Activated naive CD8-positive, alpha-beta T cell treated with anti-CD3 and anti-CD28 coated beads for 36 hours (primary cell): ENCODE measurements at places on chromosomes 11 and 22.

- no peak overlapping the region for H3K27ac ChIP-seq
- H3K27me3 ChIP-seq: peaks cover 5% of the 10 kb centered on the region
- H3K4me1 ChIP-seq: no peaks in the 10 kb centered on the region
- H3K36me3 ChIP-seq: no peaks in the 10 kb centered on the region
- no peak for DNase-seq
These were observed 12.7 kb downstream of the C11orf91 start for GRCh38 chr11:33687733-33688479.

GRCh38 chr11:134468796-134469195, 56.8 kb upstream of the B3GAT1 start:
- no peaks in the 10 kb centered on the region for H3K4me1 ChIP-seq
- DNase-seq: no peak
- no peaks in the 10 kb centered on the region for H3K36me3 ChIP-seq
- no peak overlapping the region for H3K4me3 ChIP-seq

DNA sequence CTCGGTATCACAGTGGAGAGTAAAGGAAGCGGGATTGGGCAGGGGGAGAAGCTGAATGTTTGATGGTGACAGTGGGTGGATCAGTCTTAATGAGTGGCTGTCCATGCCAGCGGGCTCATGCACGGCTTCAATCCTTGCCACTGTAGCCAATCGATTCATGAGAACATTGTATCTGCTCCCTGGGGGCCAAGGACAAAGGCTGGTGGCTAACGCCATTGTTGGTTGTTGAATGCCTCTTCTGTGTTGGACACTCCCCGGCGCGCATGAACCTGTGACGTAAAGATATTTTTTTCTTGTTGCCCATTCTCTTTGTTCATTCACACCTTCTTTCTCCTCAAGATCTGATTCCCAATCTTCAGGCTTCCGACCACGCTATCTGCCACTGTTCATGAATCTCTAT, 20.9 kb upstream of the ATXN10 start:
- peaks cover 18% of the 10 kb centered on the region for H3K27me3 ChIP-seq
- H3K27ac ChIP-seq: no peak overlapping the region
- H3K36me3 ChIP-seq: no peaks in the 10 kb centered on the region
- no peak for DNase-seq
- H3K4me3 ChIP-seq: no peak overlapping the region

- peak overlapping the region; percentile 100 for H3K27ac ChIP-seq
- no peaks in the 10 kb centered on the region for H3K27me3 ChIP-seq
- H3K36me3 ChIP-seq: peaks cover 30% of the 10 kb centered on the region
- peak; percentile 77 for DNase-seq
- H3K4me3 ChIP-seq: peak overlapping the region; percentile 82
These were observed 11.7 kb downstream of the PHRF1 start for GRCh38 chr11:587978-588380.

DNA sequence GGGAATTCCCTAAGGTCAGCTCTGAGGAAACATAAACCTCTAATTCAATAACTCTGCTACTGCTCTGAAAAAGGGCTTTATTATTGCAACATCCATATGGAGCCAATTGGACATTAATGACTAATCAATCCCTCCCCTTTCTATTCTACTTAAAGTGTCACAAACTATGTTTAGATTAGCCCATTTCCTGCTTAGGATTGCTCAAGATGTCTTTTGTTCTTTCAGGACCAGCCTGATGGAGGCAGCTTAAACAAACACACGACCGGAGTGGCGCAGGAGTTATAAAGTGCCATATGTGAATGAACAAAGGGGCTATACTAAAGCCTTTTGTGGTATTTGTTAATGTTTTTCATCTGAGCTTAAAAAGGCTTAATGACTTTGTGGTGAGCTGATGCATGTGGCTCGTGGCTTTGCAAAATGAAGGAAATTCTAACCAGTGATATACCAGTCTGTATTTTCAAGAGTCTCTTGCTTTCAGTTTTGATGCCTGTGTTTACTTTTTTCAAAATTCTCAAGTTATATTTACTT, 354.4 kb downstream of the SOX6 start:
- no peaks in the 10 kb centered on the region for H3K4me1 ChIP-seq
- no peaks in the 10 kb centered on the region for H3K27me3 ChIP-seq

- H3K27ac ChIP-seq: no peak overlapping the region
- H3K36me3 ChIP-seq: no peaks in the 10 kb centered on the region
- H3K4me1 ChIP-seq: peaks cover 12% of the 10 kb centered on the region
- no peak for DNase-seq
- H3K27me3 ChIP-seq: peaks cover 4% of the 10 kb centered on the region
These were observed 37.2 kb downstream of the RPS6KA4 start for GRCh38 chr11:64396079-64396591.

DNA sequence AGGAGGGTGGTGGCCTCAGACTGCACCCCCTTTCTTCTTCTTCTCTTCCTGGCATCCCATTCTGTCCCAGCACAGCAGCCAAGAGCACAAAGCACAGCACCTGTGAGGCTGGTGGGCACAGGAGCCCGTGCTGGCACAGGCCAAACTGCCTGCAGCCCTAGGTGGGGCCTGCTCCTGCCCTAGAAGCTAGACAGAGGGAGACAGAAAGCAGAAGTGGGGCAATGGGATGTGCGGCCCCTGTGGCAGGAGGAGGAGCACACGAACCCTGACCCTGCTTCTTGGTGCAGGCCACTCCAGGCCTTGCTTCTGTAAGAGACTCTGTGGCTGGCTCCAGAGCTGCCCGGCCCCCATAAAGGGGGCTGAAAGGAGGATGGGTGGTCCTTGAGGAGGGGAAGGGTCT, 3.9 kb upstream of the PTS start:
- no peak overlapping the region for H3K27ac ChIP-seq
- peaks cover 4% of the 10 kb centered on the region for H3K4me1 ChIP-seq
- H3K36me3 ChIP-seq: peaks cover 4% of the 10 kb centered on the region
- H3K27me3 ChIP-seq: no peaks in the 10 kb centered on the region

- peaks cover 30% of the 10 kb centered on the region for H3K27me3 ChIP-seq
- H3K27ac ChIP-seq: no peak overlapping the region
- no peaks in the 10 kb centered on the region for H3K36me3 ChIP-seq
- DNase-seq: no peak
- peaks cover 13% of the 10 kb centered on the region for H3K4me1 ChIP-seq
These were observed 3.6 kb upstream of the AIFM3 start for GRCh38 chr22:20963201-20964052.

DNA sequence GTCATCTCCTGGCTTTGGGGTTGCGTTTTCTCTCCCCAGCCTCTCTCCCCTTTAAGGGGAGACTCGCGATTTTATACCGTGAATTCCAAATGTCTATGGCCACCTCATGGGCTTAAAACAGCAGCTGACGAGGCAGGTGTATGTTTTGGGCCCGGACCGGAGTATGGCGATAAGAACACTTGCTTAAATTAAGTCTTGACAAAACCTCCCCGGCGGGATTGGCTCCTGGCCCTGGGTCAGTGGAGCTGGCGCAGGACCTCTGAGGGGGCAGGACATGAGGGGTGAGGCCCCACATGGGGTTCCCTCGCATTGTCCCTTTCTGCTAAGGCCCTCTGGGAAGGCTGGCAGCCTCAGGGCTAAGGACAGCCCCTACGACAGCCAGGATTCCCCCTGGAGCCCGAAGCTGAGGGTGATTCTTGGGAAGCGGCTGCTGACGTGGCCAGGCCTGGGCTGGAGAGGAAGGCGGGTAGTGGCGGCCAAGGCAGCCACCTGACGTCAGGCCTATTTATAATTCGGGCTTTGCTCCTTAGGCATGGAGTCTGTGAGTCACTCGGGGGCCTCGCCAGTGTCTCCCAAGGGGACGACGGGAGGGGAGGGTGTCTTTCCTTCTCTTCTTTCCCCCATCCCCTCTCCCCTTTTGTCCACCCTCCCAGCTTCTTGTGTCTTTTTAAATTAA, 12.7 kb downstream of the MYO18B start:
- no peak for DNase-seq
- H3K27me3 ChIP-seq: no peaks in the 10 kb centered on the region
- peaks cover 7% of the 10 kb centered on the region for H3K4me1 ChIP-seq
- H3K36me3 ChIP-seq: no peaks in the 10 kb centered on the region

DNA sequence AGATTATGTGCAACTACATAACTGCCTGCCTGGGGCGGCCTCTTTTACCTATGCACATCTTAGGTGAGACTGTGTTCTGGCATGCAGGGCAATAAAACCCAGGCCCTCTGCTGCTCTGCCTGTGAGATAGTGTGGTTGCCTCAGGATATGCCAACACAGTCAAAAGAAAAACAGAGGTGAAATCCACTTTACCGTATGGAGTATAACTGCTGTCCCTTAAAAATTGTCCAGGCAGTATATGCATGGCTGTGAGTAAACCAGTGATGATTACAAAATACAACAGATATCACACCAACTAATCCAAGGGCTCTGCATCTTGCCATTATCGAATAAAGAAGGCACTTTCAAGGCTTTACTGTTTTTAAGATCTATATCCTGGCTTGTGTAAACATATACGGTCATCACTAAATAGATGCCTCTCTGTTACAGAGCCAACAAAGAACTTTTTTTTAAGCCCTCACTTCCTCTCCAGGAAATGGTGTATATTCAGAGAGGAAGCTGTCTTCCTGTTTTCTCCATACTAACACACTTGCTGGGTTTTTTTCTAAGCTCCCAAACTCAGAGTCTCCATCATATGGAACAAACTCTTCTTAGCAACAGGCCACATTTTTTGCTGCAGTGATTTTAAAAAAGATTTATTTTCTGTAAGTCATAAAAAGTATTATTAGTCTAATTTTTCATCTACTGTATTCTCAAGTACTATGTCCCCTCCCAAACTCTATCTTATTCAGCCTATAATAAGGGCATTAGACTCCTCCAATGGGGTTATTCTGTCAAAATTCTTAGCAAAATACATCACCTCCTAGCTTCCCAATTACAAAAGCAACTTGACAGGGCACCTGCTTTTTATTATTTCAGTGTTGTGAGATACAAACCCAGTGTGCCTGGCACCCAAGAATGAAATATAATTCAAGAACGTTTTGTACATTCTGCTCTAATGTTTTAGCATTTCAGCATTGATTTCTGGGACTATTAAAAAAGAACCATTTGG, 135.2 kb downstream of the MAML2 start:
- peaks cover 22% of the 10 kb centered on the region for H3K36me3 ChIP-seq
- DNase-seq: no peak
- H3K4me1 ChIP-seq: peaks cover 85% of the 10 kb centered on the region
- peak overlapping the region; percentile 91 for H3K27ac ChIP-seq
- H3K4me3 ChIP-seq: peak overlapping the region; percentile 46

- no peaks in the 10 kb centered on the region for H3K36me3 ChIP-seq
- no peak for DNase-seq
- no peaks in the 10 kb centered on the region for H3K4me1 ChIP-seq
These were observed 118.8 kb downstream of the RRAS2 start for GRCh38 chr11:14240221-14240620.
